ENCODE measurements at places on chromosomes 16 and 17.

DNA sequence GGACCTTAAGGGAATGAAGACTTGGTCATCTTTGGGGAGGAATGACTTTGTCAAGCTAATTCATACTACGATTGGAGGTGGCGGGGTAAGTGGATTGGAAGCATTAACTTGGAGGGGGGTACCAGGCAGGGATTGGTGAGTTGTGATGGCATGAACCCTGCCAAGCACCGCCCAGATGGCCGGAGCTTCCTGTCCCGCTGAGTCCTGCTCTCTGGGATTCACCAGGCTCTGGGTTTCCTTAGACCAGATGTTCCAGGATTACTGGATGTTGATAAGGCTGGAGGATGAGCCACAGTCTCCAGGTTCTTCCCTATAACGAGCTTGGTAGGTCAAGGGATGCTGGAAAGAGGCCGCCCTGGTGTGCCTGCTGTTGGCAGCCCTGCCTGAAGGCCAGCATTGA lies 154.9 kb downstream of the SDK2 start:
- no peak for DNase-seq

DNA sequence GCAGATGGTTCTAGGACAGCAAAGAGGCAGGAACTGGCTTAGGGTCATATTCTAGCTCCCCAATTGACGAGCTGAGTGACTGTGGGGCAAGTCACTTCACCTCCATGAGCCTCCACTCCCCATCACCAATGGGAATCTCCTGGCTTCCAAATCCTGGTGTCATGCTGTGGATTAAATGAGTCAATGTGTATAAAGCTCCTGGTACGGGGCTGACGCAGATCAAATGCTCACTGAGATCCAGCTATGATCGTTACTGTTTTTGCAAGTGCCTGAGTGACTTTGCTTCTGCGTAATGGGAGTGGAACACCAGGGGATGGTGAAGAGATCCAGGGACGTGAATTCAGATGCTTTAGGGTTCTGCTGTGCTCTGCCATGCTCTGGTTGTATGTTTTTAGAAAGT lies 2.4 kb downstream of the SEC14L5 start:
- DNase-seq, result no peak

DNA sequence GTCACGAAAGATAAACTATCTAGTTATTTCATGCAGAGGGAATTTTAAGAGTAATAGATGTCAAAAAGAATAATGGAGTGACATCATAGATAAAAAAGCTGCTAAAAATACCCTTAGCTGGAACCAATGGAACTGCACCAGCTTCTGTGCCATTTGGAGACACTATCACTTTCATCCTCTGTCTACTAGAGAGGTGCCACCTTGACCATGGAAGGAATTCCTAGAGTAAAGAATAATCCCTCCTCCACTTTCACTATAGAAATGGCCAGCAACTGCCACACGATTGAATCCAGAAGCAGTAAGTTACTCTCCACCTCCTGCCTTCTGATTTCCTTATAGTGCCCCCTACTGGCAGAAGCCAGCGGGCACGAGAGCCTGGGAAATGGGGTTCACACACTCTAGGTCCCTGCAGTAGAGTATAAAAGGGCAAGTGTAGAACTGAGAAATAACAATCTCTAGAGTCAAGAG lies 2.8 kb upstream of the ALDH3A2 start:
- peak; percentile 31 for DNase-seq

DNA sequence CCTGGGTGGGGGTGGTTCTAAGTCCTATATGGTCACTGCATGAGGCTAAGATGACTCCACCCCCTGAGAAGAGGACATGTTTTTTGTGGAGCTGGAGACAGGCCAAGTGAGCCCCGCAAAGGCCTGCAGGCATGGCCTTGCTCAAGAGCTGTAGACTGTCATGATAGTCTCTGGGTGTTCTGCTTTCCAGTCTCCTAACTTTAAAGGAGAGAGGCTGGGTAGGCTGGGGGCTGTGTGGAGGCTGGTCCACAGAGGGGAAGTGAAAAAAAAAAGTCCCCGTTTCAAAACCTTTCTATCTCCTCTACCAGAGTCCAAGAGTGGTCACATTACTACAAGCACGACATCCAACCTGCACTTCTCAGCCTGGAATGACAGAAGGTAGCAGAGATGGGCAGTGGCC lies 27.1 kb downstream of the CDRT4 start:
- DNase-seq, result no peak

DNA sequence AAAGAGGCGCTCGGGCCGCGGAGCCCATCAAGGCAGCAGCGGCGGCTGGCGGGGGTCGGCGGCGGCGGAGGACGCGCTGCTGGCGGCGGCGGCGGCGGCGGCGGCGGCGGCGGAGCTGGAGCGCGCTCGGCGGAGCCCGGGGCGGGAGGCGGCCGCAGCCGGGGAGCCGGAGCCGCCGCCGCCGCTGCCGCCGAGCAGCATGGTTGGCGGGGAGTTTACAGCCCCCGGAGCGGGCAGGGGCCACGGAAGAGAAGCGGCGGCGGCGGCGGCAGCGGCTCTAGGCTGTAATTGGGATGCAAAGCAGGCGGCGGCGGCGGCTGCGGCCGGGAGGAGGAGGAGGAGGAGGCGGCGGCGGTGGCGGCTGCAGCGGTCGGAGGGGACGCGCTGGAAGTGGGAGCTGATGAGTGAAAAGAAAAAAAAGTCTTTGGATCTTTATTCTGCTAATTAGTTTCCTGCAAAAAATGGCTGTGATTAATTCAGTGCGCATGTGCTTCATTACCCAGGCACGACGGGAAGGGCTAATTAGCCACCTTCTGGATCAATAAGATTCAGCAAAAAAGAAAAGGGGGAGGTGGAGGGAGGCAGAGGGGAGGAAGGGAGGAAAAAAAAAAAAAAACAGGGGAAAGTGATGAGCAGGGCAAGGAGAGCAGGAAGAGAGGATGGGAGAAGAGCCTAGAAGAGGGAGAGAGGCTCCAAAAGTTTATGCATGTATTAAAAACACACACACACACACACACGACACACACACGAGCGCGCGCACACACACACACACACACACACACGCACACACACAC lies 10.9 kb upstream of the ZFHX3 start:
- peak; percentile 37 for DNase-seq

- no peak for DNase-seq
Measured at GRCh38 chr16:15542261-15542660, 100.7 kb downstream of the MARF1 start.

- DNase-seq, result no peak
Measured at GRCh38 chr17:34337701-34338100, 18.5 kb downstream of the CCL8 start.

DNA sequence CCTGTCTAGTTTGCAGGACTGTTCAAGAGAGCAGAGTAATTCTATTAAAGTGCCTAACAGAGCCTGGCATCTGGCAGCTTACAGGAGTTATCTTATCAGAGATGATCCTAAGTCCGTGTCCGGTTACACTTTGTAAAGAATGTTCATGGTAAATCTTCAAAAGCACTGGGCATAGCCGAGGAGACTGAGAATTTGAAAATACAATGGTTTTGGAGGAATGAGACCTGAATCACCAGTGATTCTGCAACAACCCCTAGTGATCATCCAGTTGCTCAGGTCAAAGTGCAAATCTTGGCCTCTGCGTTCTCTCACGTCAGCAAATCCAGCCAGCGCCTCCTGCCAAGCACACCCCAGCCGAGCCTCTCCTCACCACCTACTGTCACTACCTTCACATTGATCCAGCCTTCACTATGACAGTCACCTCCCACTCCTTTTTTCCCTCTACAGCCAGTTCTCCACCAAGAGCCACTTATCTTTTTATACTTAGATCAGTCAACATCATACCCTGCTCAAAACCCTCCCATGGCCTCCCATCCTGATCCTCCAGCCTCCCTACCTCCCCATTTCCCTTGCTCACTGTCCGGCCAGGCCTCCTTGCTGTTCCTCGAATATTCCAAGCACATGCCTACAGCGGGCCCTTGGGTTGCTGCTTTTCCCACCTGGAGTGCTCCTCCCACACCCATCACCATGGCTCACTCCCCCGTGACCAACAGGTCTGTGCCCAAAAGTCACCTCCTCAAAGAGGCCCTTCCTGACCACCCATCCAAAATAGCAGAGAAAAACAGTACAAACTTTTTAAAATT lies 57.4 kb upstream of the ERN1 start:
- no peak for DNase-seq

- no peak for DNase-seq
Measured at GRCh38 chr16:80723981-80724380, 80.4 kb downstream of the CDYL2 start.

- DNase-seq, result no peak
Measured at GRCh38 chr16:3465911-3466584, 22.6 kb downstream of the NAA60 start.

DNA sequence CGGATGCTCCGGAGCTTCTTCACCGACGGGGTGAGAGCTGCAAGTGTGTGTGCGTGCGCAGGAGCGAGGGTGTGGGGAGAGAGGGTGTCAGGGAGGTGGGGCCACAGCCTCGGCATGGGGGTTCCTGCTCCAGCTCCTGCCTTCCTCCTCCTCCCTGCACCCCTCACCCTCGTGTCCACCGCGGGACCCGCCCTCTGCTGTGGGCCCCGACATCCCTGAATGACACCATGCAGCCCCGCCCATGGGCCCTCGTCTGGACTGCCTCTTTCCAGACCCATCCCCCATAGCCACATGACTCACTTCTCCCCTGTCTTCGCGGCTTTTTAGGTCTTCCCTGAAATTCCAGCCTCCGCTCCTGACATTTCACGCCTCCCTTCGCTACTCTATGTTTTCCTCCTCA lies 41.6 kb downstream of the ARHGAP23 start:
- DNase-seq, result no peak

GRCh38 chr16:29316761-29317183 lies 89.7 kb downstream of the NPIPB11 start:
- DNase-seq, result no peak

GRCh38 chr17:8311131-8311790 lies 1.2 kb downstream of the ARHGEF15 start:
- DNase-seq, result no peak

DNA sequence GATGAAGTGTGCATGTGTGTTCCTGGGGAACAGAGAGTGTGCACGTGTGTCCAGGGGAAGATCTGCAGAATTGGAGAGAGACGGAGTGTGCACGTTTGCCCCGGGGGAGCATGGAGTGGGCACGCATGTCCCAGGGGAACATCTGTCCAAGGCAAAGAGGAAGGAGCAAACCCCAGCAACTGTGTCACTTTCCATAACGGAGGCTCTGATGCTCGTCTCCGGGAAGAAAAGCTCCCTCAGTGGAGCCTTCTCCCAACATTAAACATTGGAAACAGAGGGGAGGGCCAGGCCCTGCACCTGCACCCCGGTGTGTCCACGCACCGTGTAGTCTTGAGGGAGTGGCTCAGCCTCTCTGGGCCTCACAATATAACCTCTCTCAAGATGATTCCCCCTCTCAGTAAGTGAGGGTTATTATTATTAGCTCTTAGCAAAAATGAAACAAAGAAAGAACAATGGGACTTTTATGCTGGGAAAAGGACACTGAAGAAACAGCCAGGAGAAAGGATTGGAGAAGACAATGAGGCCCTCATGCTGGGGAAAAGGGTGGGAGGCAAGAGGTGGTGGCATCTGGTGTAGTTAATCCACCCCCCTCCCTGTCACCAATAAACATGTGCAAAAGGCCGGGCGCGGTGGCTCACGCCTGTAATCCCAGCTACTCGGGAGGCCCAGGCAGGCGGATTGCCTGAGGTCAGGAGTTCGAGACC lies 7.6 kb downstream of the RAB40B start:
- DNase-seq, result no peak

DNA sequence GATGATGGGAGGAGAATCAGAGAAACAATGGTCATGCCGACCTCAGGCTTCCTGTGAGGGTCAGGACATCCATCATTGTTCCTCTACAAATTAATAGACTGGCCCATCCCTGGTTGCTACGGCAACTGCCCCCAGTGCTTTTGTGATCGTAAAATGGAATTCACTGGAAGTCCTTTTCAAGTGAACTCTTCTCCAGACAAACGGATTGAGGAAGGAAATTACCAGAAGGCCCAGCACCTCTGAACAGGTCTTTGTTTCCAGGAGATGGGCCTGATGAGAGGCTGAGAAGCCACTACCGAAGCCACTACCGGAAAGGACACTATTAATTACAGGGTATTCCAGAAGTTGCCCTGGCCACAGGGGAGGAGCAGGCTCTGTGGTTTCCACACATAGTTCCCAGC lies 126.0 kb downstream of the MGAT5B start:
- no peak for DNase-seq

DNA sequence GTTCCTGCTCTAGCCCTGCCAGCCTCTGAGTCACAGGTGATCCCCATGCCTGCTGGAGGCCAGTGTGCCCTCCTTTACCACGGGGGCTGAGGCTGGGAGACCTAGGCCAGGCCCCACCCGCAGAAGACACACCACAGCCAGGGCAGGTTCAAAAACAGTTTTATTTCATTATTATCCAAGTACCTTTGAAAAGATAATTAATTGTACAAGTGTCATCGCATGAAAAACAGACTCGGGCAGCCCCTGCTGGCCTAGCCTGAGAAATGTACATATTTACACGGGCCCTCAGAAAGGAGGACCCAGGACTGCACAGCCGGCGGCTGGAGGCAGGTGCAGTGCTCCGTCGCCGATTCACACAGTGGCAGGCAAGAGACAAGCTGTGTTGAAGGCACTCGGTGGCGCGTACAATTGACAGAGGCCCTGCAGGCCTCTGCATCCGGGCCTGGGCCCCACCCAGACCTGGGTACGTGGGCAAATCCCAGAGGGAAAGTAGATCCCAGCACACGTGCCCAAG lies 4.4 kb downstream of the PDIA2 start:
- no peak for DNase-seq

DNA sequence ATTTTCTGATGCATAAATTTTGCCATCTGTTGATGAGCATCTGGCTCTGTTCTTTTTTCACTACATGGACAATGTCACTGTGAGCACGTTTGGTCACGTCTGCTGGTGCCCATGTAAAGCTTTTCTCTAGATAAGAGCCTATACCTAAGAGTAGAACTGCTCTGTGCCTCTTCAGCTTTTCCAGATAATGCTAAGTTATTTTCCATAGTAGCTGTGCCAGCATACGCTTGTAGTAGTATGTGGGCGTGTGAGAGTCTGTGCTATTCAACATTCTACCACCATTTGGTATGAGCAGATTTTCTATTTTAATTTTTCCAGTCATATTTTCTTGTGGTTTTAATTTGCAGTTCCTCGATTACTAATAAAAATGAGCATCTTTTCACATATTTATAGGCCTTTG lies 33.2 kb downstream of the VPS35L start:
- no peak for DNase-seq

GRCh38 chr16:70662991-70663523 lies 16.7 kb downstream of the IL34 start:
- no peak for DNase-seq

DNA sequence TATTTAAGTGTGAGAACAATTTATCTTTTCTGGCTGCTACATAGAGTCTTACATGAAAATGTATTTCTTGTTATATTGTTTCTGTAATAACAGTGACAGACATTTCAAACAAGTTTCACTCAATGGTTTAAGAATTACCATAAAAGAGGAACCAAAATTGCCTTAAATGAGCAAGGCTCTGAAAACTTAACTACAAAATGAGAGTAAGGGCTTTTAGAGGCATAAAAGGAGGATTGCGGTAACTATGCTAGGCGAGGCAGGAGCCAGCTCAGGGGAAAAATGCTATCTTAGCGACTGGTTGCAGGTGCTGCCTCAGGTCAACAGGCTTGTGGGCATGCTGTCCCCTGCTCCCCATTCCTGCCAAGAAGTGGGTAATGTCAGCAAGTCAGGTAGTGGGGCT lies 81.7 kb upstream of the MSI2 start:
- DNase-seq, result no peak

DNA sequence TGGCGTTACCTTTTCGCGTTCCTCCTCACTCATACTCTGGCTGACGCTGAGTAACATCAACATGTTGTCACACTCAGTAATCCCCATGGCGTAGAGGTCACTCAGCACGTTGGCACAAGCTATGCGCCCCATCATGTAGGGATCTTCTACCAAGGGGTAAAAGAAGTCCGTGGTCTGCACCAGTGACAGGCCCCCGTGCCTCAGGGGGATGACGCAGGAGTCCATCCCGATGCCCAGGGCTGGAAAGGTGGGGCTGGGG lies 596 bp downstream of the SEPHS2 start:
- no peak for DNase-seq

Measured in naive thymus-derived CD4-positive, alpha-beta T cell (primary cell).